Naive thymus-derived CD8-positive, alpha-beta T cell (primary cell): ENCODE measurements at places on chromosomes 12 and 14. TPM values are rescaled to one million over a fixed set of nuclear protein-coding genes. Genes with fewer than 3 reads are reported as not detected.
A peak's percentile ranks its signal among the peaks of the same experiment; 100 is the strongest.

DNA sequence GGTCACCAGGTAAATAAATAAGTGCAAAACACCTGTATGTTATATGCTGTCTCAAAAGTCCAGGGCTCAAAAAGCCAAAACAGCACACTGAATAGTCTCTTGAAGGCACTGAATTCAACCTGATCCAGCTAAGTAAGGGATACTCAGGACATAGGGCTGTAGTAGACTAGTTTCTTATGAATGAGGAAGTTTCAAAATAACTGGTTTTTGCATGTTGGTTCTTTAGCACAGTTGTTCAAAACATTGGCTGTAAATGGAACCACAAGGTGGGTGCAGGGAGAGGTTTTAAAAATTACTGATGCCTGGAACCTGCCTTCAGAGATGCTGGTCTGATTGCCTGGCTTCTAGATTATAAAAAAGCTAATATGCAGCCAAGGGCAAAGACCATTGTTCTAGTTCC is 34.1 kb downstream of the NDUFA12 start:
- no peak for DNase-seq

GRCh38 chr12:15227004-15227679 is 5.9 kb upstream of the RERG start:
- peak; percentile 10 for DNase-seq

GRCh38 chr14:79321070-79321469 is 890.2 kb downstream of the DIO2 start:
- DNase-seq: no peak

GRCh38 chr12:31650918-31651317 is 8.6 kb upstream of the ETFBKMT start:
- no peak for DNase-seq

DNA sequence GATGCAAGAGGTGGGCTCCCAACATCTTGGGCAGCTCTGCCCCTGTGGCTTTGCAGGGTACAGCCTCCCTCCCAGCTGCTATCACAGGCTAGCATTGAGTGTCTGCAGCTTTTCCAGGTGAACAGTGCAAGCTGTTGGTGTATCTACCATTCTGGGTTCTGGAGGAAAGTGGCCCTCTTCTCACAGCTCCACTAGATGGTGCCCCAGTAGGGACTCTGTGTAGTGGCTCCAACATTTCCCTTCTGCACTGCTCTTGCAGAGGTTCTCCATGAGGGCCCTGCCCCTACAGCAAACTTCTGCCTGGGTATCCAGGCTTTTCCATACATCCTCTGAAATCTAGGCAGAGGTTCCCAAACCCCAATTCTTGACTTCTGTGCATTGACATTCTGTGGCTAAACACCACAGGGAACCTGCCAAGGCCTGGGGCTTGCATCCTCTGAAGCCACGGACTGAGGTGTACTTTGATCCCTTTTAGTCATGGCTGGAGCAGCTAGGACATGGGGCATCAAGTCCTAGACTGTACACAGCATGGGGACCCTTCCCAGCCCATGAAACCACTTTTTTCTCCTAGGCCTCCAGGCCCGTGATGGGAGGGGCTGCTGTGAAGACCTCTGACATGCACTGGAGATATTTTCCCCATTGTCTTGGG is 24.0 kb upstream of the SLC38A1 start:
- DNase-seq: no peak

CYP27B1 gene
- total RNA-seq: 1.4 TPM

DNA sequence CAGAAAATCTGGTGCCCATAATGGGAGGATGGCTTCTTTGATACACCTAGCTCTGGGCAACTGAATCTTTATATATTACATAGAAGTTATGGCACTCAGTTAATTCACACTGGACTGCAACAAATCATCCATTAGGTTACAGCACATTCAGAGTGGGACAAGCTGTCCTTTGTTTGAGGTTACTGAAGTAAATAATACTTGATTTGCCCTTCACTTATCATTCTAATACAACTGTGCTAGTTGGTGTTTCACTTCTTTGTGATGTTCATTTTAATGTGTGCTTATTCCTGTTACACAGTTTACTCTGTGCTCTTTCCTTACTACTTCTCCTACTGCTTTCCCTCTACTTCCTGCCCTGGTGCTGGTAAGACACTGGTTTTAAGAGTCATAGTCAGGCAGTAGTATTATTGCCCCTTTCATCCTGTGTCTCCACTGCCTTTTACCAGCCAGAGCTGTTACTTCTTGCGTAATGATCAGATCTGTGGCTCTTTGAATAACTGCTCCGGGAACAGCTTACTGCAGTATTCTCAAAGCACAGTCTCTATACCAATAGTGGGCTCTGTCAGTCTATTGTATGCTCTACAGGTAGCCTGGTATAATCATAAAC is 36.4 kb upstream of the GXYLT1 start:
- DNase-seq: no peak

GRCh38 chr12:44053549-44054127 is 217.8 kb downstream of the TMEM117 start:
- DNase-seq: no peak

GRCh38 chr14:89247457-89248122 is 169.4 kb downstream of the FOXN3 start:
- no peak for DNase-seq

GRCh38 chr14:56794557-56795283 is 15.6 kb downstream of the OTX2 start:
- DNase-seq: no peak
